ENCODE measurements at places on chromosomes 7 and 10. TPM values are rescaled to one million over a fixed set of nuclear protein-coding genes. Genes with fewer than 3 reads are reported as not detected.

GRCh38 chr10:3672220-3672619, 112.8 kb downstream of the KLF6 start:
- no peak for DNase-seq

DNA sequence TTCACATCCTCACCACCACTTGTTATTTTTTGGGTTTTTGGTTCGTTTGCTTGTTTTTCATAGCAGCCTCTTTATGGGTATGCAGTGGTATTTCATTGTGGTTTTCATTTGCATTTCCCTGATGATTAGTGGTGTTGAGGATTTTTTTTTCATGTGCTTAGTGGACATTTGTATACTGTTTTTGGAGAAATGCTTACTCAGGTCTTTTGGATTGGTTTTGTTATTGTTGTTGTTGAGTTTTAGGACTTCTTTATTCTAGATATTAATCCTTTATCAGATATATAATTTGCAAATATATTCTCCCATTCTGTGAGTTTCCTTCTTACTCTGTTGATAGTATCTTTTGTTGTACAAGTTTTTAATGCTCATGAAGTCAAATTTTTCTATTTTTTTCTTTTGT, 42.8 kb downstream of the GAD2 start:
- no peak for DNase-seq

- DNase-seq, result peak; percentile 70
Observed at GRCh38 chr10:3785851-3786271, 852 bp upstream of the KLF6 start.

DNA sequence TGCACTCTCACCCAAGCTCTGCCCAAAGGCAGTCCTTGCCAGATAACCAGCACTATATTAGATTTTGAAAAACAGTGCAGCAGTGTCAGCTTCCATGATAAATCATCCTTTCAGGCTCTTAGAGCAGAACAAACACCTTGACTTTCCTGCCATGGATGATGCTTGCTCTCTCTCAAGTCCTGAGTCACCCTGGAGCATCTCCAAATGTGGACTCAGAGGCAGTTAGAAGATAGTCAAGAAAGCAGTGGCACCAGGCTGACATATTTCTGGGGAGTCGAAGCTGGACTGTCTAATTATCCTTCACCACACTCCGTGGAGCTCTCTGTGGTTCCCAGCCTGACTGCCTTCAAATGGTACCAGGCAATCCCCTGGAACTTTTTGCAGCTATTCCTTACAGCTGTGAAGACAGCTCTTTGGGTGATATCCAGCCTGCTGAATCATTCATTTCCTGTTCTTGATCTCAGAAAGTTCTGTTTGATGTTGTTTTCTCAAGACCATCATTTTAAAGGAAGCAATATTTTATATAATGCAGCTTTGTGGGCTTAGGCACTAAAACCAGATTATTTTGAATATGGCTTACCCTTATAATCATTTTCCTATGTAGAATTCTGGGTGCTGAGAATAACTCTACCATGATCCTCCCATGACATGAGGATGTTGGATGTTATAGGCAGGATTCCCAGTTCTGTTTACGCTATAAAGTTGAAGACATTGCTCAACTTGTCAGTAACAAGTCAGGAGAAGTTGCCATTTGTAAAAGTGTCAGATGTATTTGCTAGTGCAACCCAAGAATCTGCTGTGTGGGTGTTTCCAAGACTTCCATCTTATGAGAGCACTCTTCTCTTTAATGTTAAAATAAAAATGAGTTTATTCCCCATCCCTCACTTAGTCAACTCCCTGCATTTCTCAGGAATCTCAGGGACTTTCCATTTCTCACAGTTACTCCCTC, 233.8 kb downstream of the C7orf25 start:
- DNase-seq, result no peak

GRCh38 chr10:70191161-70191971, 21.1 kb upstream of the SAR1A start:
- DNase-seq, result no peak

The FEZF1 gene
- total RNA-seq, result not detected

The C1QL3 gene
- not detected for total RNA-seq

Measured in G401 (cell line).